ENCODE measurements at places on chromosomes 2 and 18. TPM values are rescaled to one million over a fixed set of nuclear protein-coding genes. Genes with fewer than 3 reads are reported as not detected.

GRCh38 chr2:172558372-172558771 is 2.5 kb downstream of the PDK1 start:
- DNase-seq: no peak

GRCh38 chr2:29942711-29943110 is 21.3 kb upstream of the ALK start:
- no peak for DNase-seq

DNA sequence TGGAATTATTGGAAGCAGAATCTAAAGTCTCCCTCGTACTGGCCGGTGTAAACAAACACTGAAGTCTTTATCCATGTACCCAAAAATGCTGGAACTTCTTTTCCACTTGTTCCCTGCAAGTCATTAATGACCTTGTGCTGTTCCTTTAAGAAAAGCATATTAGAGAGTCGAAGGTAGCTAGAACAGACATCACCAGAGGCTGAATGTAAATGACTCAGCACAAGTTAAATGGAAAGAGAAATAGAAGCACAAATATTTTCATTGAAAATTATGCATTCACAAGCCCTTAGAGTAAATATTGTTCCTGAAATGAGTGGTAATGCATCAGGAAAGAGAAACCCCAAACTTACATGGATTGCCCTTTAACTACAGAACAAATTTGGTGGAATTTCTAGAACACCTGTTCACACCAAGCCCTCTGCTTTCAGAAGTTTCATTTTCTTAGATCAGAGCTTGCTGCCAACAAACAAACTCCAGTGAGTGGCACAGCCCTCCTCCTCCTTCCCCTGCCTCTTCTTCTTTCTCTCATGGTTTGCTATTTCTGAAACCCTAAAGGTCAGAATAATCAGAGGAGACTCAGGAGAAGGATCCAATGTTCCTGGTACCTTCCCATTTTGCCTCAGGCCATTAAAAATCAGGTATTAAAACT is 264.3 kb downstream of the TXNL1 start:
- DNase-seq: no peak

DNA sequence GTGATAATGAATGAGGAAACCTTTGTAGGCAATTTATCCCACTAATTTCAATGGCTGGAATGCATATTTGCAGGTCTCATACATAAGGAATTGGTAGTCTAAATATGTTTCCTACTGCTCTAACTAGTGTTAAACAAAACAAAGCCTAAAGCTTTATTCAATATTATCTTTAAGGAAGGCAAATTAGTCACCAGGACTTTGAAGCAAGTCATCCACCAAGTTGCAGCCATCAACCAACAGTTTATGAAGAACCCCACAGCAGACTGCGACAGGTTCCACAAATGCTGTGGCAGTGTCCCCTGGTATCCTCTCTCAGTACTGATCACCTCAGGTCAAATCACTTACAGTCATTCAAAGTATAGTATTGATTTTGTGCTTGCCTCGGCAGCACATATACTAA is 181.5 kb upstream of the ZFP36L2 start:
- DNase-seq: no peak

The GNLY gene
- 569 TPM for total RNA-seq

DNA sequence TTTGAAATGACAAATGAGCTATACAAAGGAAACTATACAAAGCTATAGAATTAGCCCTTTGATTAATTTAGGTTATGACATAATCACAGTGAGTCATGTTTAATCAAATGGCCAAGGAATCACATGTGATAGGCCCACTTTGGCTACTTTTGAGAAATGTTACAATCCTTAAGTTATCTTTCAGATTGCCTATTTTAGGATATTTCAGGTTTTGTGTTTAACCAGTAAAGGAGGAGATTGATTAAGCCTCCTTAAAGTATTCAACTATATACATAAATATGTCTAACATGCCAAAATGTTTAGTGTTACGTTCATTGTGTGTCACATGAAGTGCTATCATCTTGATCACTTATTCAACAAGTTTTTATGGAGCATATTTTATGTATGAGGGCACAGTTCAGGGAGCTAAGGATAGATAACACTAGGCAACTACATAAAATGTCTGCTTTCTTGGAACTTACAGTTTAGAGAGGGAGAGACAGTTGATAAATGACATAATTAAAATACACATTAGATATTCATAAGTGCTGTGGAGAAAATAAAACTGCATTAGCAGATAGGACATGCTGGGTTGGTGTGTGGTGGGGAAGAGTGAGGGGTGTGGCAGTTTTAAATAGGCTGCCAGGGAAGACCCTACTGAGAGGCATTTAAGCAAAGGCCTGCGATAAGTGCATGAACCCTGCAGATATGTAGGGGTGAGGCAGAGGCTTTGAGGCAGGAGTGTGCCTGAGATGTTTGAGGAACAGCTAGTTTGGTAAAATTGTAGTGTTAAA is 77.2 kb downstream of the LTBP1 start:
- DNase-seq: no peak

GRCh38 chr18:59318460-59319050 is at the start of gene CPLX4:
CPLX4 (minus strand) TSS chr18:59318649; CDS start chr18:59318462, 187 bp downstream.
- DNase-seq: no peak

The SPR gene
- 0.63 TPM for total RNA-seq
